CD4-positive, alpha-beta memory T cell (primary cell): ENCODE measurements at places on chromosomes 7 and 10.
A peak's percentile ranks its signal among the peaks of the same experiment; 100 is the strongest.

- no peak for DNase-seq
Observed at GRCh38 chr7:27575613-27576012, 87.1 kb downstream of the HIBADH start.

DNA sequence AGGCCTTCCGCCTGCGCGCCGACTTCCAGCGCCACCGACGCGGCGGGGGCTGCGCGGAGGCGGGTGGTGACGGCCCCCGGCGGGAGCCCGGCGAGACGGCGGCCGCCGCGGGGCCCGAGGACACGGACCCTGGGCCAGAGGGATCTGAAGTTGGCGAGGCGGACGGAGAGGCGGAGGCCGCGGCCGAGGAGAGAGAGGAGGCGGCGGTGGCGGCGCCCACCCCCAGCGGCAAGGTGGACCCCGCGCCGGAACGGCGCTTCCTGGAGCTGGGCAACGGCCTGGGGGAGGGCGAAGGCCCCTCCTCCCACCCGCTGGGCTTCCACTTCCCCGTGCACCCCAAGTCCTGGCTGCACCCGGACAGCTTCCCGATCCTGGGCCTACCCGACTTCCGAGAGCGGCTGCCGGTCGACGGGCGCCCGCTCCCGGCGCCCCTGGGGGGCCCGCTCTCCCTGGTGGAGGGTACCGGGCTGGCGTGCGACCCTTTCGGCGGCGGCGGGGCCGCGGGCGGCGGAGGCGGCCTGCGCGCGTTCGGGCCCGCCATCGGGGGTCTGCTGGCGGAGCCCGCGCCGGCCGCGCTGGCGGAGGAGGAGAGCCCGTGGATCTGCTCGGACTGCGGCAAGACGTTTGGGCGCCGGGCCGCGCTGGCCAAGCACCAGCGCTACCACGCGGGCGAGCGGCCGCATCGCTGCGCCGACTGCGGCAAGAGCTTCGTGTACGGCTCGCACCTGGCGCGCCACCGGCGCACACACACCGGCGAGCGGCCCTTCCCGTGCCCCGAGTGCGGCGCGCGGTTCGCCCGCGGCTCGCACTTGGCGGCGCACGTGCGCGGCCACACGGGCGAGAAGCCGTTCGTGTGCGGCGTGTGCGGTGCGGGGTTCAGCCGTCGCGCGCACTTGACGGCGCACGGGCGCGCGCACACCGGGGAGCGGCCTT, 16.2 kb downstream of the ZNF316 start:
- DNase-seq: no peak

DNA sequence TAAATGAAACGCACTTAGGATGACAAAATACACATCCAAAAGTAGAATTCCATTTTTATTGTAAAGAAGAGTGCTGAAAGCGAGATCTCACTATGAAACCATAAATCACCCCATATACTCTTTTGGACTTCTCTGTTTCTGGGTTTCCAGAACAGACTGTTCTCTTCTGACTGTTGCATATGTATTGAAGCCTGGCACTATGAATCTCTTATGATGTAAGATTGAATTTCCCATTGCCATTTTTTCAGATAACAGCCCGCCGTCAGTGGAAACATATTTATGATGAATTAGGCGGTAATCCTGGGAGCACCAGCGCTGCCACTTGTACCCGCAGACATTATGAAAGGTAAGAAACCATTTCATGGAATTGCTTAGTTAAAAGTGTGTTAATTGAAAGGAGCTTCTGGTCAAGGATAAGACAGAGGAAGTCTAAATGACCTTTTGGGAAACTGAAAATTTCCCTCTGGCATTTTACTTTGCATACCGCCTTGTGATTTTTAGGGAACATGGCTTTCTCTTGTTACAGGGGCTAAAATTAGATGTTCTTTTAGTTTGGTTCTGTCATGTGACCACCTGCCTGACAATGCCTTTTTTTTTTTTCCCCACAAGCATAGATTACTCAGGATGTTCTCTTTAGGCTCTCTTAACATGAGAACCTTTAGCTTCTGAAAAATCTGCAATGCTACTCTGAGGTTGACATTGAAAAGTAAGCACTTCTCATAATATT, 168.1 kb downstream of the ARID5B start:
- DNase-seq: no peak

- DNase-seq: no peak
Observed at GRCh38 chr10:63547628-63548360, 26.6 kb downstream of the REEP3 start.

DNA sequence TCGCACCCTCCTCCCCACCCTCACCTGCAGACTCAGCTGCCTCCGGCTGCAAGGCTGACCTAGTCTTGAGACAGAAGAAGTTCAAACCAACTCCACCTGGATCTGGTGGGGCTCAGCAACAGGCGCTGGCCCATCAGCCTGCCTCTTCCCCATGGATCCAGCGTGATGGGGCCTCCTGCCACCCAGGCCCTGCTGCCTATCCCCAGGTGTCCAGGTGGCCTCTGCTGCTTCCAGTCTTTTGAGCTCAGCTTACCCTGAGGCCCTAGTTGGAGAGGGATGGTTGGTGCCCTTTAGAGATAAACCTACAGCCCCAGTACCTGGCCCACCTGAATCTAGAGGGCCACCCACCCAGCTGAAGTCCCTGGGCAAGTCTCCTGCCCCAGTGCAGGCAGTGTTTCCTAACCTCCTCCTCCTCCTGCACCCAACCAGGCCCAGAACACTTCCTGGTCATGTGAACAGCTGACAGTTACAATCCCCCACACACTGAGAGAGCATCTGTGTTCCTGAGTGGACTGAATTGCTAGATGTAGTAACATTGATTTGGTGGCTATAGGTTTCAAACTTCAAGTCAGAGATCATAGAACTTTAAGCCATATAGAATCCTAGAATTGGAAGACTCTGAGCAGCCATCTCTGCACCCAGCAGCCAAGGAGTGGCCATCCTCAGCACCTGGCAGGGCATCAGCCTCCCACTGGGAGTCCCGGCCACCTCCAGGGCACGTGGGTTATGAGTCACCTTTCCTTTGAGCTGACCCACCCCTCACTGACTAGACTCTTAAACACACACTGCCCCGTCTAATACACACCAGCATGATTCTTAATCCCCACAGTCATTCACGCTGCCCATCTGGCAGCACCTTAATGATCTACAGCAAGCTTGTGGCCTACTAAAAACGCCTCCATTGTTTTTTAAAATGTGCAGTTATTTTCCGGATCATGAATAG, 51.9 kb downstream of the ALOX5 start:
- DNase-seq: no peak

GRCh38 chr10:35336921-35337823, 863 bp downstream of the CCNY start:
- peak; percentile 26 for DNase-seq

GRCh38 chr7:80772347-80772993, 134.0 kb downstream of the CD36 start:
- DNase-seq: no peak

- DNase-seq: no peak
Observed at GRCh38 chr10:116947841-116948529, 57.0 kb downstream of the SHTN1 start.

- DNase-seq: no peak
Observed at GRCh38 chr7:24851786-24852185, 94.5 kb upstream of the GSDME start.

- DNase-seq: no peak
Observed at GRCh38 chr10:124928087-124928486, 13.8 kb upstream of the ZRANB1 start.

- no peak for DNase-seq
Observed at GRCh38 chr7:147089051-147089461, 972.5 kb downstream of the CNTNAP2 start.

GRCh38 chr7:104643587-104644217, 315.3 kb downstream of the LHFPL3 start:
- DNase-seq: no peak

GRCh38 chr10:118028619-118029018, 18.1 kb downstream of the RAB11FIP2 start:
- no peak for DNase-seq

DNA sequence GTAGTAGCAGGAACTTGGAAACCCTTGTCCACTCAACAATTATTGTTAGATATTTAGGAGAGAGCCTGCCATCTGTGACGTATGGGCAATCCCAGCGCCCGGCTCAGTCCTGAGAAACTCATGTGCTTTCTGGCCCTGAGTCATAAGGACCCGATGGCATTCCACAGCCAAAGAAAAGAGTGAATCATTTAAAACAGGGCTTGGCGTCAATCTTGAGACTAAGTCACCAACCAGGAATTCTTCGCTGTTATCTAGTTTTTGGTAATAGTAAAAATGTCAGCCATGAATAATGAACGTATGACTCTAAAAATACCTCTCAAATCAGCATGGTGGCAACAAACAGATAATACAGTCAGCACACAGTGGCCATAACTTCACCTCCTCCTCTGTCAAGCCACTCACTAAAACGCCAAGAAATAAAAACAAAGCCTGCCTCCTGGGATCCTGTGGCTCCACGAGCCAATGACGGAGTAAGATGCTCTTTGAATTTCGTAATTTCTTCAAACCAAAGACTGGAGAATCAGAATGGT, 140.8 kb downstream of the ADAM12 start:
- no peak for DNase-seq

DNA sequence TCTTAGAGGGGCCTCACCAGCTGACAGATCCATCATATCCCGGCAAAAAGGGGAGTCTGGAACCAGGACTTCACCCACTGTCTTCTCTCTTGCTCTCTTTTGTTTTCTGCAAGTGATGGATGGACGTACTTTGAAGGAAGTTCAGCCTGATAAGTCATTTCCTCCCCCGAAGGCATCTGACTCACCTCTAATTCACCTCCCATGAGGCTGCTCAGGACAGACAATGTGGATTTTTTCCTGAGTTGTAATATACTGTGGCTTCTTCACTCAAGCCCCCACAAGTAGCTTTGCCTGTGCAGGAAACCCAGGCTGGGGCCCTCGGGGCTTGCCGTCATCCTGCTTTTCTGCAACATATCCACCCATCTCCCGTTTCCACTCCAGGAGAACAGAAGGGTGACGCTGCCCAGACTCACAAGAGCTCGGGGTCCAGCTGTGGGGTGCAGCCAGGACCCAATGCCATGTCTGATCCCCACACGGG, 70.4 kb downstream of the ASB13 start:
- DNase-seq: no peak

GRCh38 chr7:80722616-80723195, 84.3 kb downstream of the CD36 start:
- no peak for DNase-seq

DNA sequence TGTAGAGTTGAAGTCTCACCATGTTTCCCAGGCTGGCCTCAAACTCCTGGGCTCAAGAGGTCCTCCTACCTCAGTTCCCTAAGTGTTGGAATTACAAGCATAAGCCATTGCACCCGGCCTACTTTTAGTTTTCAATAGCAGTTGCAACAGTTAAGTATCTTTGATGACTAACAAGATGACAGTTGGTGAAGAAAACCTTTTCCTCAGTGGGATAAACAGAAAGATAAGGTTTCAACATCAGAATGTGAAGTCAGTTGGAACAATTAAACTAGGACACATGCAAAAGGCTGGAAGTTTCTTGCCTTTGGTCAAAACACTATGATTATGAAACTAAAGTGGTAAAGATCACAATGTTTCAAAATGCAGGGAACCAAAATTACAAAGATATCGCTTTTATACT, 169.2 kb downstream of the ZNF438 start:
- DNase-seq: no peak

GRCh38 chr7:100492738-100493475, 9.2 kb downstream of the NYAP1 start:
- no peak for DNase-seq

- no peak for DNase-seq
Observed at GRCh38 chr7:138880881-138881578, 83.0 kb upstream of the ATP6V0A4 start.

DNA sequence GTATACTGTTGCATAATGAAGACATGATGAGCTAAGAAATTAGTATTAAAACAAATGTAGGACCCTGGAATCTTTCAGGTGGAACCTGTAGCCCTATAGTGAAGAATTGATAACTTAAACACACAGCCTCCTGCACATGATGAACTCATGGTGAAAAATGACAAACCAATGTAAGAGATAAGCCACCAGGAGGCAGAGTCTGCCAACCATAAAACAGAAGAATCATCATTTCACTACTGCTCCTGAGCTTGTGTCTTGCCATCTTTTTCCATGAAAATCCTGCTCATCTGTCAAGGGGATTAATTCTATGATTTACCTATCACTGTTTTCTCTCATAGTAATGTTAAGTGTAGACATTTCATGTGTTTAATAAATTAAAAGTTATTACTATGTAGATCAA, 363.9 kb downstream of the MALRD1 start:
- no peak for DNase-seq

DNA sequence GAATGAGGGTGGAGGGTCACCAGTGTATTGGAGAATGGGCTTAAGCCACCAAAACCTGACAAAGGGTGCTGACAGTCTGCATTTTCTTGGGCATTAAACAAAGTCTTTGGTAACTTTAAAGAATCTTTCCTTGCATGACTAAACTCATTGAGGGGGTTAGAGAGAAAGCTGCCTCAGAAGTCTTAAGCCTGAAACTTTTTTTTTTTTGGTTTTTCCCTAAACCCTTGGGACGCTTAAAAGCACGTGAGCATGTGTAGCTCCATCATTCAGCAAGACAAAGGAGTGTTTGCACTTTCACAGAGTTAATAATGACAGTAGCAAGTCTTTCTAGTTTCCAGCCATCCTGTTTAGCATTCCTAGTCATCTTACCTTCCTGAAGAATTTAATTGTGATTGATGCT, 110.7 kb downstream of the LRMDA start:
- no peak for DNase-seq

DNA sequence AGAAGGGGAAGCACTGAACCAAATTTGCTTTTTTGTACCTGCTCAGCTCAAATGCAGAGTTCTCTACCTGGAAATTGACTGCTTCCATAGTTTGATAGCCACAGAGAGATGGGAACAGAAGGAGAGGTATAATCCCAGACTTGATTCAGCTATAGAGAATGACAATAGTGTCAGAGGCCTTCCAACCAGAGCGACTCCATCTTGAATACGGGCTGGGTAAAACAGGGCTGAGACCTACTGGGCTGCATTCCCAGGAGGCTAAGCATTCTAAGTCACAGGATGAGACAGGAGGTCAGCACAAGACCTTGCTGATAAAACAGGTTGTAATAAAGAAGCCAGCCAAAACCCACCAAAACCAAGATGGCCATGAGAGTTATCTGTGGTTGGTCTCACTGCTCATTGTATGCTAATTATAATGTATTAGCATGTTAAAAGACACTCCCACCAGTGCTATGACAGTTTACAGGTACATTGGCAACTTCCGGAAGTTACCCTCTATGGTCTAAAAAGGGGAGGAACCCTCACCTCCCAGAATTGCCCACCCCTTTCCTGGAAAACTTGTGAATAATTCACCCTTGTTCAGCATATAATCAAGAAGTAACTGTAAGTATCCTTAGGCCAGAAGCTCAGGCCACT, 42.7 kb upstream of the ATRNL1 start:
- no peak for DNase-seq
